ENCODE measurements at places on chromosomes 4 and X.

- H3K36me3 ChIP-seq, result no peaks in the 10 kb centered on the region
- H3K4me3 ChIP-seq, result no peak overlapping the region
- peaks cover 7% of the 10 kb centered on the region for H3K4me1 ChIP-seq
- no peak for DNase-seq
Measured at GRCh38 chr4:54973784-54974183, 151.6 kb downstream of the KDR start.

- H3K27me3 ChIP-seq, result no peaks in the 10 kb centered on the region
- peaks cover 46% of the 10 kb centered on the region for H3K36me3 ChIP-seq
- no peaks in the 10 kb centered on the region for H3K4me1 ChIP-seq
- no peak overlapping the region for H3K4me3 ChIP-seq
- DNase-seq, result no peak
- H3K27ac ChIP-seq, result no peak overlapping the region
Measured at GRCh38 chrX:154775419-154776349, 13.0 kb downstream of the DKC1 start.

- no peak overlapping the region for H3K4me3 ChIP-seq
- peaks cover 3% of the 10 kb centered on the region for H3K4me1 ChIP-seq
- no peak overlapping the region for H3K27ac ChIP-seq
- no peaks in the 10 kb centered on the region for H3K36me3 ChIP-seq
- no peak for DNase-seq
- no peaks in the 10 kb centered on the region for H3K27me3 ChIP-seq
Measured at GRCh38 chr4:105569057-105569865, 16.8 kb downstream of the ARHGEF38 start.

GRCh38 chr4:104205116-104205515 lies 289.6 kb downstream of the CXXC4 start:
- no peak overlapping the region for H3K4me3 ChIP-seq
- H3K36me3 ChIP-seq, result no peaks in the 10 kb centered on the region
- no peak overlapping the region for H3K27ac ChIP-seq
- H3K4me1 ChIP-seq, result no peaks in the 10 kb centered on the region
- H3K27me3 ChIP-seq, result no peaks in the 10 kb centered on the region
- no peak for DNase-seq

DNA sequence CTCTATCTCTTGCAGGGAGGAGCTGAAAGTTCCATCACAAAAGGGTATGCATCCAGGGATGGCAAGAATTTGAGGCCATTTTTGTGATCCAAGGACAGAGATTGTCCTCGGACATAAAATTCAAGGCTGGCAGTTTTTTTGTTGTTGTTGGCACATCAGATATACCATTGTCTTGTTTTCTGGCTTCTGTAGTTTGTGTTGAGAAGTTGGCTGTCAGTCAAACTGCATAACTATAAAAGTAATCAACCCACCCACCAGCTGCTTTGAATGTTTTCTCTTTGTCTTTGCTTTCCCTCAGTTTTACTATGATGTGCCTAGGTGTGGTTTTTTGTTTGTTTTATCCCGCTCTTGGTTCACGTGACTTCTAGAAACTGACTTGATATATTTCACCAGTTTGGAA lies 21.6 kb upstream of the PDZD4 start:
- no peaks in the 10 kb centered on the region for H3K27me3 ChIP-seq
- no peaks in the 10 kb centered on the region for H3K36me3 ChIP-seq
